ENCODE measurements at places on chromosomes 5 and 9. TPM values are rescaled to one million over a fixed set of nuclear protein-coding genes. Genes with fewer than 3 reads are reported as not detected.

GRCh38 chr9:38414040-38414723 is 10.1 kb downstream of the IGFBPL1 start:
- no peak for DNase-seq

- DNase-seq, result no peak
These were observed 21.9 kb downstream of the MAN2A1 start for GRCh38 chr5:109711673-109712072.

DNA sequence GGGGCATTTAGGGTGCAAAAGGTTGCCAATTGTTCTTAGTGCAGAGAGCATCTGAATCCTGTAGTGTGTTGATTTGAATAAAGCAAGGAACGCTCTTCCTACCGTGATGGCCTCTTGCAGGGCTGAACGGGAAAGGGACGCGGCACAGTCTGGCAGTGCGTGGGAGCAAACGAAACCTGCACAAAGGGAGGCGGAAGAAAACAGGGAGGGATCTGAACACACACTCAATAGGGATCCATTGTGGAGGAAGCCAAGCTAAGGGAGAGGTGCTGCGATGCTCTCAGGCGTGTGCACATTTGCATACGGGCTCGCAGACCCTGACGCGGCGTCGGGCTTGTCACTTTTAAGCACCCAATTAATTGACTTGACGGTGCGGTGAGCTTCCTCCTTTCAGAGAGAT is 414.0 kb upstream of the IRX1 start:
- no peak for DNase-seq

STING1 gene
- 3.6 TPM for total RNA-seq

Data from occipital lobe (tissue), 3 donors.